ENCODE measurements at places on chromosomes 6 and 20. TPM values are rescaled to one million over a fixed set of nuclear protein-coding genes. Genes with fewer than 3 reads are reported as not detected.

DNA sequence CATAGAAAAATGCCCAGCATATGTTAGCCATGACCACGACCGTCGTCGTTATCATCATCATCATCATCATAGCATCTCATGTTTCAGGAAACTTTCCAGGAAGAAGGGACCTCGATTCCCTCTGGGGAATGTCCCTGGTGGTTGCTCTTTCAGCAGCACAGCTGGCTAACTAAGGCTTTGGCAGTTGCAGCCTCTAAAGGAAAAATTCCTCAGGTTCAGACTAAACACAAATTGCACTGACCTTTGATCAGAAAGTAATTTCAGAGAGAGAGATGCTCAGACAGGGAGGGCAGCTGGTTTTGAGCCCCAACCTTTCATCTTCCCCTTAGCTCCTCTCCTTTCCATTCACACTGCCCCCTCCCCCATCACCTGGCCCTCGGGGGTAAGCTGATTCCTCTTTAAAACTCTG lies 5.6 kb upstream of the CFB start:
- DNase-seq: no peak

GRCh38 chr20:2114990-2115681 lies 13.5 kb downstream of the STK35 start:
- DNase-seq: no peak

- no peak for DNase-seq
These were observed 9.9 kb upstream of the PSMF1 start for GRCh38 chr20:1108437-1108920.

DNA sequence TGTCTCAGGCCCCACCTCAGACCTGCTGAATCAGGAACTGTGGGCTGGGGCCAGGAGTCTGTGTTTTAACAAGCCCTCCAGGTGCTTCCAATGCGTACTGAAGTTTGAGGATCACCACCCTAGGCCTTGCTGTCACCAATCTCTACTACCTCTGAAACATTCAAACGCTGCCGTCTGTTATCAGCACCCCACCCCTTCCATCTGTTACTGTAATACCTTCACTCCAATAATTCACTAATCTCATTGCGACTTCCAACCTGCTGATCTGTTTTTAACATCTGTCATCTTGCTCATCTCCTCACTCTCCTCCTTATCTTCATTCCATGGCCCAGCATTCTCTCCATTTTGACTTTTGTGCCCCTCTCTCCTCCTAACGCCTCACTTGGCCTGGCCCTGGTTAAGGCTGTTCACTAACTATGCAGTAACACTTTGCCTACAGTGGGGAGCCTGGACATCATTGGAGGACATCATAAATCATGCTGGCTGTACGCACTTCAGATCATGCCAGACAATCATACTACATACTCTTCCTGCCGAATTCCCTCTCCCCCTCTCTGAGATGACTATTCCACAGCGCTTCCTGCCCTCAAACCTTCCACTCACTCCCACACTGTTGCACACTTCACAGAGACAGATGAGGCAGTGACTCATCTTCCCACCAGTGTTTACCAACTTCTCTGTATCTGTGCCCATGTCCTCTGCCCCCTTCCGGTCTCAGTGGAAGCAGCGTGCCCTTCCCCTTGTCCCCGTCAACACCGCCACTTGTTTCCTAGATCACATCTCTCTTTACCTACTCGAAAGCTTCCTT lies 3.0 kb upstream of the GUCA1B start:
- DNase-seq: no peak

LCA5 gene
- total RNA-seq: 1.7 TPM

LY86 gene
- not detected for total RNA-seq

BMP7 gene
- total RNA-seq: 3.7 TPM

OR2H1 gene
- not detected for total RNA-seq

GRCh38 chr20:32972181-32973076 lies 31.8 kb downstream of the SUN5 start:
- no peak for DNase-seq

- no peak for DNase-seq
These were observed 303.7 kb downstream of the TBC1D7 start for GRCh38 chr6:13024616-13025015.

DEFB127 gene
- not detected for total RNA-seq

MEI4 gene
- 0.06 TPM for total RNA-seq

DNA sequence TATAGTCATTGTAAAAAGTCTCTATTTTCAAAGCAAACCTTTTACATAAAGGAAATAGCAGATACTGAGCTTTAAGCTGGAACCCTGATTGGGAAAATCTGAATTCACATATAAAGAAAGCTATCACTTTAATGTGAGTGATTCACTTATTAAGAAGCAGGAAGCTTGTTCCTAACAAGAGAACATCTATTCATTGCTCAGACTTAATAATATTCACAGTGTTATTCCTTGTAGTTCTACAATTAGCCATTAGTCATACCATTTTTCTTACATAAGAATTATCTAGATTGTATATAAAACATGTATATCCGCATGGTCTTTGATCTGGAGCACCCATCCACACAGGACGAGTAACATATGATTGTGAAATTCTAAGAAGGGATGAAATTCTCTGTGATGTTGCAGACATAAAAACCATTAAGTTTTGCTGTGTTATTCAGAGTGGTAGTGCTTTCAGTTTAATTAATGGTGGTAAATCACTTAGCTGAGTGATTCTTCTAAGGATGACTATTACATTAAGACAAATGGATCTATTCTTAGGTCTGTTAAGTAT lies 71.1 kb upstream of the FOXQ1 start:
- DNase-seq: peak; percentile 23

GRCh38 chr6:7992002-7992815 lies 72.0 kb downstream of the BLOC1S5 start:
- DNase-seq: no peak

ARG1 gene
- not detected for total RNA-seq

DNA sequence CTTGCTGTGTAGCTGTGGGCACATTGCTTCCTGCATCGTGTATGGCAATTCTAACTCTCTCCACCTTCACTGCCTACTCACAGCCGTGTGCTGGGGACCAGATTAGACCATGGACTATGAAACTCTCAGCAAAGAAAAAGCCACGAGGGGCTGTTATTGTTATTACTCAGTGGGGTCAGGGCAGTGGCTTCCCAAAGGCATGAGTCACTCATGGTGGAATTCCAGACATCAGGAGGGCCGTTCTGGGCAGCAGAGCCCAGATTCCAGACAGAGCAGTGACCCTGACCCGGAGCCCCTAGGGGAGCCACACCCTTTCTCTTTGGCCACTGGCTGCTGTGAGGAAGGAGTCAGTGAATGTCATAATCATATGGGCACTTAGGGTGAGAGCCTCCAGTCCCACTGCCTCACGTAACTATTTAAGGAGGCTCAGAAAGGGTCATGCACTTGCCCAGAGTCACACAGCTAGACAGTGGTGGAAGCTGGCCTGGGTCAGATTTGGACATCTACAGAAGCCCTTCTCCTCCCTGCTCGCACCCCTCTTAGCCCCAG lies 22.2 kb upstream of the CCN5 start:
- DNase-seq: peak; percentile 94

GRCh38 chr6:148830614-148831013 lies 83.8 kb downstream of the UST start:
- no peak for DNase-seq

GRIK2 gene
- not detected for total RNA-seq

GRCh38 chr20:40741507-40742106 lies 52.6 kb upstream of the MAFB start:
- DNase-seq: peak; percentile 3

RSPO4 gene
- total RNA-seq: 1.2 TPM

- no peak for DNase-seq
These were observed 151.1 kb downstream of the TMEM242 start for GRCh38 chr6:157172231-157172701.

- no peak for DNase-seq
These were observed 302.8 kb upstream of the JARID2 start for GRCh38 chr6:14943116-14943515.

DNA sequence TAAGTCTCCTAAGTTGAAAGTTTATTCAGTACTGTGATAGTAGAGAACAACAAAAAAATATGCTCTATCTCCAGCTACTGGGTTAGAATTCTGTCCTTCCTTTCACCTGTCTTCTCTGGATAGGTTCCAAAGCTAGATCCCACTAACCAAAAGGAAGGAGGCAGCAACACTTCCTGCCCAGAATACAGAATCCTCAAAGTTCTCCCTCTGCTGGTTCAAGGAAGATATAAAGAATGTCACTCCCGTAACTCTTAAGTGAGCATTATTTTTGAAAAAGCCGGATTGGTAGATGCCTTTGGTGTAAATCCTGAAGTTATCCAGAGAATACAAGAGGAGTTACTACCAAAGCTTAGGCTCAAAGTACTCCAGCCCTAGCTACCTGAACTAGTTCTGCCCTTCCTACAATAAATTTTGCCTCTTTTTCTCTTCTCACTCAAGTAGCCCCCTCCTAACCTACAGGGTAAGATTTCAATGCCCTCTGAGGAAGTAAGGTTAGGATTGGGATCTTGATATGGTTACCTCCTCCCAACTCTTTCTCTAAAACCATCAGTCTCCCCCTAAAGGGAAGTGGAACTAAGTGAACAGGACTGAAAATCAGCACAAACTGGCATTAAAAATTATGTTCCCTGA lies 26.0 kb upstream of the CRIP3 start:
- peak; percentile 22 for DNase-seq

DNA sequence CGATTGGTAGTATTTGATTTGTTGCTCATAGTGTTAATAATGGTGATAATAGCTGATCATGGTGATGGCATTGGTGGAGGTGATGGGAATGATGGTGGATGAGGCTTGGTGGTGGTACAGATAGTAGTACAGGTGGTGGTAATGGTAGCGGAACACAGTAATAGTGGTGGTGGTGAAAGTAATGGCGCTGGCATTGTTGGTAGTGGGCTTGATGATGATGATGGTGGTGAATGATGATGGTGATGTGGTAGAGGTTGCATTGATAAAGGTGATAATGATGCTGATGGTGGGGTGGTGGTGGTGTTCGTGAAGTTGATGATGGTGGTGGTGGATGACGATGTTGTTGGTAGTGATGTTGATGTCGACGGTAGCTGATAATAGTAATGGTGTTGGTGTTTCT lies 24.6 kb upstream of the CLIC5 start:
- no peak for DNase-seq

DNA sequence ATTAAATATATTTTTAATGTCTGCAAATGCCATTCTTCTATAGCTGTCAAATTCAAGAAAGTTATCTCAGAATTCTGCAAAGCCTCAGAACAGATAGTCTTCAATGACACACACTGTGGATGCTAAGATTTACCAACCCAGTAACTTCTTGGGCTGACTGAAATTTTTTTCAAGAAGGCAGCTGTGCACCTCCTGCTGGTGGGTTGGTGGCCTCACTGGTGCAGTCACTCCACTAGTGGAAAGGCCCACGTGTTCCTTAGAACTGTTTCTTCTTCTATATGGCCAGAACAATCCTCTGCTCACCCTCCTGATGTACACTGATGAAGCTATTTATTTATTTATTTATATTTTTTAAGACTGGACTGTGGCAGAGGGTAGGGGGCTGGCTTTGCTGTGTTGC lies 28.1 kb upstream of the MTCL3 start:
- no peak for DNase-seq

- no peak for DNase-seq
These were observed 59.9 kb downstream of the RTN4IP1 start for GRCh38 chr6:106569428-106569827.

DYNLT2 gene
- 2.5 TPM for total RNA-seq

CITED2 gene
- total RNA-seq: 56.1 TPM

GRCh38 chr20:41137614-41138474 lies 501 bp downstream of the PLCG1 start:
- no peak for DNase-seq

- DNase-seq: peak; percentile 88
These were observed 17.1 kb downstream of the REPS1 start for GRCh38 chr6:138970856-138971425.

DNA sequence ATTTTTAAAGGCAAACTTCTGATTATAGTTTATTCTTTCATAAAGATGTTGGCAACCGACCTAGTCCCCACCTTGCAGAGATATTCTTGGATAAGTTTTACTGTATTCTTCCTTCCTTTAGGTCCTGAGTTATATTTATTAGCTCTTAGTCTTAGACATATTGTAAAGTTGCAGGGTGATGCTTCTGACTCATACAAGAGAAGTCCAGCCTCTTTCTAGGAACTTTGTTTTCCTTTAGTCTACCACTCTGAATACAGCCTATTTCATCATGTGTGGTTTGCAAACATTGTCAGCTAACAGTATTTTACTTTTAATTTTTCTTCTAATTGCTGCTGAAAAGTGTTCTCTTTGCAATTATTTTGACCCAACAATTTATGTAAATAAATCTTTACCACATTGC lies 686.7 kb downstream of the COL12A1 start:
- DNase-seq: no peak

TRAPPC3L gene
- not detected for total RNA-seq

GPR6 gene
- total RNA-seq: not detected

DNA sequence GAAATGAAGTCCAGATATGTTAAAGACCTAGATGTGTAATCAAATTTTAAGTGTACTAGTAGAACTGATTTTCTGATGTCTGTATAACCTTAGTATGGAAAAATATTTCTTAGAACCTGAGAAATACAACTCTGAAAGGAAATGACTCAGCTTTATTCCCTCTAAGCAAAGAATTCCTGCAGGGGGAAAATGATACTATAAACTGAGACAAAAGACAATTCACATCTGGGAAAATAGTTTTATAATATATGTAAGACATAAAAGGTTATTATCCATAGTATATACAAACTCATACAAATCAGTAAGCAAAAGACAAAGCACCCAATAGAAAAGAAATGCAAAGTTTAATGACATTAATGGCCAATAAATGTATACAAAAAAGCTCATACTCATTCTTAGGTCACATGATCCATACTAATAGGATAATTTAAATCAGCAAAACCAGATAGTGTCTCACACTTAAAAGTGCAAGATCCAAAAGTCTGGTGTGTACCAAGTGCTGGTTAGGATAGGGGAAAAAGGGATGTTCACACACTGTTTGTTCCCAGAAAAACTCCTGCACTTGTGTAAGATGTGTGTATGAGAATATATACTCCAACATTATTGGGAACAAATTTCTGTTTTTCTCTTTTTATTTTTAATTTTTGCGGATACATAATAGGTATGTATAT lies 22.6 kb downstream of the RNF217 start:
- DNase-seq: no peak

SNAP91 gene
- not detected for total RNA-seq

CPNE1 gene
- 22.5 TPM for total RNA-seq

DNA sequence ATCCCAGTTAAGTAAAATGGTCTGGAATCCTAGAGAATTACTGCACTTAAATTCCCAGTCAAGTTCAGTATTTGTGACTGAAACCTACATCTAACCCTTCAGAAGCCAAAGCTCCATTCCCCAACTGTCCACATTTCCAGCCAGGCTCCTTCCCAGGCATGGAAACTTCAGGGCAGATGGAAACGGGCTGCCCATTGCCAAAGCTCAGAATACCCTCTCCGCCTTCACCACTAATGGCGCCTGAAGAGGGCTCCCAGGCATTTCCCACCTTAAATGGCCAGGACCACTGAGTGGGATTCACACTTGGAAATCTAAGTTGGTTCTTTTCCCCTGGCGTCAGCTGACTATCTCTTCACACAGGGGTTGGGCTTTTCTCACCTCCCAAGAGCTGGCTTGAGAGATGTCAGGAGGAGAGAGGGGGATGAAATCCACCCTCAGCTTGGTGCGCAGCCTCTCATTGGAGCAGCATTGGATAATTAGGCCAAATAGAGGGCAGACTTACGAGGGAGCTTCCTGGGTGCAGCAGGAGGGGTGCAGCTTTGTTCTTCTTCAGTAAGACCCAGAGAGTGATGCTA lies 82.9 kb downstream of the ANKRD60 start:
- no peak for DNase-seq

PTCHD4 gene
- 0.07 TPM for total RNA-seq

GRCh38 chr20:14860410-14860814 lies 523.0 kb upstream of the FLRT3 start:
- no peak for DNase-seq
